ENCODE measurements at places on chromosomes 12 and 14.
A peak's percentile ranks its signal among the peaks of the same experiment; 100 is the strongest.

DNA sequence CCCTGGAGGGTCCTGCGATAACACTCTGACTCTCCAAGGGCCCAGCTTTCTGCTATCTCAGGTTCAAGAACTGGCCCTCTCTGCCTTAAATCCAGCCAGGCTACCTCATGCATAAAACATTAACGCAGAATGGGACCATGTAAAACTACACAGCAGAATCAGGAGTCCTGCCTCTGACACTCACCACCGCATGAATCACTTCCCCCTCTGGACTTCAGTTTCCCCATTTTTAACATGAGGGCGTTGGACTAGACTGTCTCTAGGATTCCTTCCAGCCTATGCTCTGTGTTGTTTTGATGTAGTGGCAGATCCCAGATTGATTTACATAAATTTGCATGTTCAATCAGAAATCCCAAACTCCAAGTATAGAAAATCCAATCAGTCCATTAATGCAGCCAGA lies 3.3 kb downstream of the NCKAP5L start:
- DNase-seq: no peak

- DNase-seq: no peak
Measured at GRCh38 chr12:116361414-116362223, 84.1 kb upstream of the MED13L start.

DNA sequence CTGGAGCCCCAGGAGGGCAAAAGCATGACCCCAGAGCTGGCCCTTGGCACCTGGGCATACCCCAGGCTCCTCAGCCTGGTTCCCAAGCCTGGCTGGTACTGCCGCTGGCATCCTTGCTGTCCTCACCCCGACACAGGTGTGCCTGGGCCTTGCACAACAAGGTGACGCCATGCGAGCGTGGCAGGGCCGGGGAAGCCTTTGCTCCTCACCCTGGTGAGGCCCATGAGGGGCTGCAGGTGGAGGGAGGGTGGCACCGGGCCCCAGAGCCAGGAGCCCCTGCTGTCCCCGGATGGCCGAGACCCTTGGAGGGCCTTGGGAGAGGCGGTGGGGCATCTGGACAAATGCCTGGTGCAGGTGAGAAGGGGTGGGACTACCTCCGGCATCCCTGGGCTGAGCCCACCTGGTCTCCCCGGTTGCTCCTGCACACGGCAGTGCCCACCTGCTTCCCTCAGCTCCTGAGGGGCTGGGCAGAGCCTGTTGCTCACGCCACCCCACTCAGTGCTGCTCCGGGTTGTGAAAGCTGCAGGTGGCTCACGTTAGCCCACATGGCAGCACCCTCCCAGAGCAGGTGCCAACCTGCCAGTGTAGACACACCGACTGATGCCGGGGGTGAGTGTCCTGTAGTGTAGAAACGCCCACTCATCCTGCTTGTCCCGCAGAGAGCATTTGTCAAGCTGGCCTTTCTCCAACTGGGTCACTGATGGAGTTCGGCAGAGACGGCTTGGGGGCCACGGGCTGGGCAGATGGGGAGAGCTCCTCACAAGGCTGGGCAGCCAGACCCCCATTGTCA lies 24.6 kb upstream of the KIF26A start:
- no peak for DNase-seq

GRCh38 chr12:115763982-115764621 lies 513.4 kb downstream of the MED13L start:
- no peak for DNase-seq

- DNase-seq: peak; percentile 21
Measured at GRCh38 chr12:33427071-33427470, 12.5 kb downstream of the SYT10 start.

DNA sequence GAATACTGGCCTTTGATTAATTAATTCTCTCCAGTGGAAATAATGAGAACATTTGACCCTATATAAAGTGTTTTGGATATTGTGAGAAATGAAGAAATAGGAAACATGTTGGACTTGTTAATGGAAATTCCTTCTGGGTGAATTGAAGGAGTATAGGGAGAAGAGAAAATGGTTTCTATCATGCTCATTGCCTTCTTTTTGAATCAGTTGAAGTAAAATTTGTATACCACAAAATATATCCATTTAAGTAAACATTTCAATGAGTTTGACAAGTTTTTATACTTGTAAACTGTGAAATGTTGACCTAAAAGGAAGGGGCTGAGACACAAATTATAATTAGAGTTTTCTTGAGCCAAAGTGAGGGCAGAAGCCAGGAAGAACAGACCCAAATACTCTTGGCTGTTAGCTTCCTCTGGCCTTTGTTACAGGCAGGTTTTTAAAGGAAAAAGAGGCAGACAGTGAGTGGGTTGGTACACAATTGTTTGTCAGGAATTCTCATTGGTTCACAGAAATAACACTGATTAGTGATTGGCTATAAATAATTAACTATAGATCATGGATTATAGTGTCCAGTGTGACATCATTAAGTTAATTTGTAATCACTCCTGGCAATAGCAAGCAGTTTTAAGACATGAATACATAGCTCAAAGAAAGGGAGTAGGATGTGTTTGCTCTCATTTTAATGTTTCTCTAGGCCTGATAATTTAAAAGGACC lies 826 bp downstream of the ZNF705A start:
- DNase-seq: peak; percentile 56

GRCh38 chr12:21942377-21942703 lies 1.1 kb upstream of the ABCC9 start:
- no peak for DNase-seq

- DNase-seq: no peak
Measured at GRCh38 chr12:103493199-103493598, 2.6 kb downstream of the C12orf42 start.

Data from A673 (cell line).